Common myeloid progenitor, CD34-positive (primary cell): ENCODE measurements at places on chromosomes 7 and 10.

- DNase-seq, result peak; percentile 71
Observed at GRCh38 chr10:84267503-84268126, 22.8 kb downstream of the RGR start.

DNA sequence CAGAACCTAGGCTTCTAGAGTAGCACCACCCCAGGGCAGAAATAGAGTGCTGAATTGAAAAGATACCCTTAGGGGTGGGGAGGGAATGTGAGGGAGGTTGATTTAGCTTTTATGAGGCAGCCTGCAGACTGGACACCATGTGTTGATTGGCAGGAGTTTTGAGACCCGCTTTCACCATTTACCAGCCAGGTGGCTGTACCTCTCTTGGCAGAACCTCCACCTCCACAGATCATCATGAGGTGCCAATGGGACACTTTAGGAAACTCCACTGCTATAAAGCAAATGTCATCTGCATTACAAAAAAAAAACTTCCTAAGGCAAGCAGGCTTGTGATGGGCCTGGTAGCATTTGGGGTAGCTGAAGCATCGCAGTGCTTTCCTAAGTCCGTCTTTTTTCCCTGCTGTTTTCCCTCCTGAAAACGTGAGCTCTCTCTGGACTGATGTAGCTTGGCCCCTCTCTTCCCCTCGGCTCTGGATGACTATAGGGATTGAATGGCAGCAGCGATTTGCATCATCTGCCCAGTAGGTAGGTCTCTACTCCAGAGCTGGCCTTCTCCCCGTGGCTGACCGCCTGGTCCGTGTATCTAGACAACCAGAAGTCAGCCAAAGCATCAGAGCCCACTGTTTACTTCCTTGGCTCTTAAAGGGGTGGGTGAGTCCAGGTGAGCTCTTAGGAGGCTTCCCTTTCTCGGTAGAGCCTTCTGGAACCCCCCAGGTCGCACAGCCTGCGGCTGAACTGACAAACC lies 1.3 kb downstream of the PCBD1 start:
- DNase-seq, result no peak

DNA sequence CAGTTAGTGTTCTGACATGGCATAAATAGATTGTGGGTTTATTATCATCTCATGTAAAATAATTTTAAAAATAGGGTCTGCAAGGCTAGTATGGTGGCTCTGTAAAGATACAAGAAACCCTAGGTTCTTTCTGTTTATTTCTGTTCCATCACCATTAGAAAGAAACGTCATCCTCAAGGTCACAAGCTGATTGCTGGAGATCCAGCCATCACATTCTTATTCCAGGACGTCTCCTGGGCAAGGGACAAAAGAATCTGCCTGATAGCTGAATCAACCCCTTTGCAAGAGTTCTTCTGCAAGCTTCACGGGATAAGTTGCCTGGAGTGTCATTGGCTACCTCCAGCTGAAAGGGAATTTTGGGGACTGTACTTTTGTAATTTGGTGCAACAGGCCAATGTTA lies 184.4 kb downstream of the CAMK1D start:
- DNase-seq, result no peak

- DNase-seq, result no peak
Observed at GRCh38 chr10:110650265-110650668, 6.1 kb downstream of the RBM20 start.

DNA sequence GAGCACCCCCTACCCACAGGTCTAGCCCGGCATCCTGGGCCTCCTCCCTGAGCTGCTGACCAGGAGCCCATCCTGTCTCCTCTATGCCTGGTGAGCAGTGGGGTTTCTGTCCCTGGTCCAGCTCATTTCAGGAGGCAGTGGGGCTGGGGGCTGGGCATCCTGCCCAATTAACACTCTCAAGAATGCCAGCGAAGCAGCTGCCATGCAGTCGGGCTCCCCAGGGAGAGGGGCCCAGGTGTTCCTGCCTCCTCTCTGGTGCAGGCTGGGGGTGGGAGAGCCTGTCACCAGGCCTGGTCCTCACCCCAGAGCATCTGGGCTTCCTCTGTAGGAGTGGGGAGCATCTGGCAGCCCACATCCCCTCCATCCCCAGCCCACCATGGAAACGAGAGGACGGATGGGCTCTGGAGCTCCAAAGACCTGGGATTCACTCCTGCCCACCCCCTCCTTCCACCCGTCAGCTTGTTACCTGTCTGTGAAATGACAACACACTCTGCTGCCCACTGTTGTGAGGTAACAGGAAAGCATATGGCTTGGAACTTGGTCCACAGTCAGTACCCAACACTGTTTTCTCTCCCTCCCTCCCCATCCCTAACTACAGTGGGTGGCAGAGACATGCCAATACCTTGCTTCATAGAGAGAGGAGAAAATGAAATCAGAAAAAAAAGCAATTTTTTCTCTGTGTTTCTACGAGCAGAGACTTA lies 69.1 kb downstream of the SLIT1 start:
- no peak for DNase-seq

GRCh38 chr10:4850397-4850796 lies 24.4 kb downstream of the AKR1E2 start:
- no peak for DNase-seq

- no peak for DNase-seq
Observed at GRCh38 chr10:121813211-121813815, 114.5 kb downstream of the ATE1 start.

DNA sequence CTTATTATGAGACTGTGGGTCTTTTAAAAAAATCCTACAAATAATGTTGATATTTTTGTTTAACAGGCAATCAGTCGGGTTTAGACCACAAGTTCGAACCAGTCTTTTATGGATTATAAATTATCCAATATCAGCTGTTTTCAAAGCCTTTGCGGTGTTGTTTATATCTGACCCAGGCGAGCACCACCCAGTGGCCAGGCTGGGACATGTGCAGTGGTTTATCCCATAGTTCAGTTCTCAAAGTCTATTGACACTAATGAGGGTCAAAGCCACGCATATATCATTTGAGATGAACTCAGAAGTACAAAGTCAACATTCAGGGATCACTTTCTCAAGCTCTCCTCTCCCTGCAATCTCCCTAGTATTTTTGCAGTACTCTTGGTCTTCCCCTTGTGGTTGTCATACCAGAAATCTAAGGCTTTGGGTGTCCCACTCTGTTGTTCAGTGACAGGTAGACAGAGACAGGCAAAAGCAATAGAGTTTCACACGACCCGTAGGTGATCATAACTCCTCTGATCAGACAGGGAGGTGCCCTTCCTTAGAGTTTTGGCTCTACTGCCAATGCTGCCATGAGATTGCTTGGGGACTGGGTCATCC lies 117.4 kb upstream of the POM121L12 start:
- peak; percentile 9 for DNase-seq

- DNase-seq, result no peak
Observed at GRCh38 chr10:35705671-35706070, 63.6 kb upstream of the FZD8 start.

GRCh38 chr10:102801496-102801895 lies 35.7 kb downstream of the CYP17A1 start:
- DNase-seq, result no peak

GRCh38 chr10:69065406-69066361 lies 22.2 kb upstream of the SRGN start:
- peak; percentile 70 for DNase-seq

DNA sequence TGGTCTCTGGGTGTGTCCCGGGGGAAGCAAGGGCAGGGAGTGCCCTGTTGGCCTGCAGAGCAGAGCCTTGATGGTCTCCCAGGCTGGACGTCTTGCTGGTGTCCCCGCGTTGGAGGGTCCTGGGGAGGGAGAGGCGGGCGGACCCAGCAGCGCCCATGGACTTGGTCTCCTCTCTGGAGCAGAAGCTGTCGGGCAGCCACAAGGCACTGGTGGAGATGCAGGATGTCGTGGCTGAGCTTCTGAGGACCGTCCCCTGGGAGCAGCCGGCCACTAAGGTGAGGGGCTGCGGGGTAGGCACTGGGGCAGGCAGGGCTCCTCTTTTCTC lies 20.9 kb downstream of the TTYH3 start:
- no peak for DNase-seq

- no peak for DNase-seq
Observed at GRCh38 chr10:81479316-81479715, 395.7 kb upstream of the NRG3 start.

- DNase-seq, result no peak
Observed at GRCh38 chr7:140526214-140526613, 46.9 kb upstream of the MKRN1 start.

DNA sequence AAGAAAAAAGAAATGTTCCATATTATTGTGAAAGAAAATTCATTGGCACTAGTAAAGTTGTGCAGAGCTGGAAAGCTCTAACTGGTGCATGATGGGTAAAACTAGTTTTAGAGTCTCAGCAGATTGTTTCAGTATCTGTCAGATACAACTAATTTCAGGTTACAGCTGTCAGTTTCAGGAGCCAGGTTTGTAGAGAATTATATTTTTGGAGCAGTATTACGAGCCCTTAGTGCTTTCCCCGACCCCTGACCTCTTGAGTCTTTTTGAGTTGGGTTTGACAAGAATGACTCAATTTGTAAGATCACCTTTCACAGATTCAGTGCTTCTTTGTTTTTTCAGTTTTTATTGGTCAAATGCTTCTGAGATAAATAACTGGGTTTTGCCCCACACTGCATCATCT lies 366.4 kb upstream of the PLXDC2 start:
- DNase-seq, result no peak

DNA sequence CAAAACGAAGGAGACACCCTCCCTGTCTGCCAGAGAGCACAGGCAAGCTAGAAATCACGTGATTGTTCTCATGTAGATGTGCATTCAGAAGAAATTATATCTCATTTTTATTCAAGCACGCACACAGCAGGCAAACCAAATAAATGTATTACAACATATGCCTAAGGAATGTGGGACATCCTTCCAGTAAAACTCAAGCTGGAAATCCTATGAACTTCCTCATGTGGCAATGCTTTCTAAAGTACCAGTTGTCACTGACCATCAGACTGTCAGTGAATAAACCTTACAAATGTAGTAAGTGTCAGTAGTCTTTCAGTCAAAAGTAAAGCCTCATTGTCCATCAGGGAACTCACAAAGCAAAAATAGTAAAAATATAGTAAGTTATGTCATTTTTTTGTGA lies 350.1 kb upstream of the POM121L12 start:
- no peak for DNase-seq

DNA sequence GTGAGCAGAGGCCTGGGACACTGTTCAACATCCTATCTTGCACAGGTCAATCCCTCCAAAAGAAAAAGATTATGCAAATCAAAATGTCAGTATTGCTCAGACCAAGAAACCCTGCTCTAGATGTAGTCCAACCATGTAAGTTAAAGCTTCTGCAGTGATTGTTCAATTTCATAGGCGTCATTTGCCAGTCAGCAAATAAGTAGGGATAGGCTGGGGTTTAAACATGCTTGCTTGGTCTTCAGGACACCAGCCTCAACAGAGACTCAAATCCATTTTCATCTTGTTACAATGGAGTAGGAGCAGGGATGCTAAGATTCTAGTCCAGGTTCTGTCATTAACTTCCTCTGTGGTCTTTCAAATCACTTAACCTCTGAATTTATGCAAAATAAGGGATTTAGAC lies 89.1 kb downstream of the NRP1 start:
- DNase-seq, result no peak

DNA sequence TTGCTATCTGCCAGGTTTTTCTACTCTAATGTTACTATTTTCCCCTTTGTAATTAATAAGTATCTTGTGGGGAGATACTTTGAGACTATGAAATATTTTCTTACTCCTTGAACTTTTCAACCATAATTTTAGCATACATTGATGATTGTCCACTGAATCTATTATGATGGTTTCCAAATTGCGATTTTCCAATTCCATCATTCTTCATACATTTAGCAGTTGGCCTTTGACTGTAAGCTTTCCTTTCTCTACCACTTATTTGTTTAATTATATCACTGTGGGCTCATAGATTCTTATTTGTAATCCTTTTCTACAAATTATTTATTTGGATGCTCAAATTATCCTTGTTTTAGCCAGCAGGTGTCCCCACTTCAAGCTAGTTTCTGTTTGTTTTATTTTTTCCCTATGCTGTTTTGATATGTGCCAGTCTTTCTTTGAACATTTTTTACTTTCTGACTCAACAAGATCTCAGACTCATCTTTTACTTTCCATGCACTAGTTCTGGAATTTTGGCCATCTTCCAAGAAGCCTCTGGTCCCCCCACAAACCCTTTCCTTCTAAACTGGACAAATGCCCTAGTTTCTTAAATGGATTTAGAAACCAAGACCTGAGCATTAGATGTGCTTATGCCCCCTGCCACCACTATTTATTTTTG lies 11.4 kb upstream of the MRPS16 start:
- DNase-seq, result peak; percentile 42

DNA sequence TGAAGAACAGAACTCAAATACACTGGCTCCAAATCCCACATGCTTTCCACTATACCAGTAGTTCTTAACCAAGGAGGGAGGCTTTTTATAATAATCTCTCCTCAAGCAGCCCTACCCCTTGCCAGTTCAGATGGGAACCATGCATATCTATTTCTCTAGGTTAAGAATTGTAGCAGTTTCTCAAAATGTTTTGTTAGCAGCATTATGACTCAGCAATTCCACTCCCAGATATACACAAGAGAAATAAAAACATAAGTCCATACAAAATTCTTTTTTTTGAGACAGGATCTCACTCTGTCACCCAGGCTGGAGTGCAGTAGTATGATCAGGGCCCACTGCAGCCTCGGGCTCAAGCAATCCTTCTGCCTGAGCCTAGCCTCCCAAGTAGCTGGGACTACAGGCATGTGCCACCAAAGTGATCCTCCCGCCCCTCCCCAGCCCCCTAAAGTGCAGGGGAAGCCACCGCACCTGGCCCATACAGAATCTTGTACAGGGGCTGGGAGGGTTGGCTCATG lies 18.1 kb downstream of the YWHAG start:
- DNase-seq, result peak; percentile 76

DNA sequence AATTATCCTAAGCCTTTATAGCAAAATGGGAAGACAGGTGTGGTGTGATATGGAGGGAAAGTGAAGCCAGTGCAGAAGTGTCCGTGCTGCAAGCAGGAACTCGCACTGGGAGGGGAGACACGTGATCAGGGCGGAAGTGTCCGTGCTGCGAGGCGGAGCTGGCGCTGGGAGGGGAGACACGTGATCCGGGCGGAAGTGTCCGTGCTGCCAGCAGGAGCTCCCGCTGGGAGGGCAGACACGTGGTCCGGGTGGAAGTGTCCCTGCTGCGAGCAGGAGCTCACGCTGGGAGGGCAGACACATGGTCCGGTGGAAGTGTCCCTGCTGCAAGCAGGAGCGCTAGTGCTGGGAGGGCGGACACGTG lies 40.5 kb upstream of the PRKAR1B start:
- DNase-seq, result no peak

DNA sequence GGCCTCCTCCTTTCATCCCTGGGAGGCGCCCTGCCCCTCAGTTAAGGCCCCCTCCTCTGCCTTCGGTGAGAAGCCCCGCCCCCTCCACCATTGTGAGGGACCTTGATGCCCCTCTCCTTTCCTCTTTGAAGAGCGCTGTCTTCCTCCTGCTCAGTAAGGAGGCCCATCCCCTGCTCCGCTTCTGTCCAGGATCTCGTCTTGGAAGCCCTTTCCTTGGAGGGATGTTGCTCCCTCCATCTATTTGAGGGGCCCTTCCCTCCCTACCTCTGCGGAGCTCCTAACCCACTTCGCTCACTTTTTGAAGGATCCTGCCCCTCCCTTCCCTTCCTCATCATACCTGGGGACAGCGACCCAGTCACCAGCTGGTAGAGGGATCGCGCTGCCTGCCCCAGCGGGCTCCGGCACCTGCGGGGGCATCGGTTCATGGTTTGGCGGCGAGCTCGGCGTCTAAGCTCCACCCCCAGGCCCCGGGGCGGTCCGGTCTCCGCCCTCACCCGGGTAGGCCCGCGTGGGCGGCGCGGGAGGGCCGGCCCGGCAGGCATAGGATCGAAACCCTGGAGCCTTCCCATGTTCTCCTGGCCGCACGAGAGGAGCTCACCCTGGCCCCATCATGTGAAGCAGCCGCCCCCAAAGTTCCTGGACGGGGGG lies 4.1 kb downstream of the KCNIP2 start:
- DNase-seq, result peak; percentile 25
